ENCODE measurements at places on chromosomes 13 and 19. TPM values are rescaled to one million over a fixed set of nuclear protein-coding genes. Genes with fewer than 3 reads are reported as not detected.

The LGI4 gene
- polyA plus RNA-seq: 3.1 TPM

The SIGLECL1 gene
- polyA plus RNA-seq: not detected

The AP1M2 gene
- polyA plus RNA-seq: 53.9 TPM

The WDR62 gene
- polyA plus RNA-seq: 4.1 TPM

The CDC42EP5 gene
- 40.1 TPM for polyA plus RNA-seq

The B3GNT3 gene
- 5.1 TPM for polyA plus RNA-seq

The VSIG10L gene
- 4.2 TPM for polyA plus RNA-seq

The GJB2 gene
- polyA plus RNA-seq: 4.0 TPM

The P2RY11 gene
- 13.7 TPM for polyA plus RNA-seq

All from left renal cortex interstitium (tissue), 4 donors.